ENCODE measurements at places on chromosomes 3 and 15. TPM values are rescaled to one million over a fixed set of nuclear protein-coding genes. Genes with fewer than 3 reads are reported as not detected.

- DNase-seq, result no peak
These were observed 88.8 kb upstream of the CTDSPL start for GRCh38 chr3:37772773-37773354.

DNA sequence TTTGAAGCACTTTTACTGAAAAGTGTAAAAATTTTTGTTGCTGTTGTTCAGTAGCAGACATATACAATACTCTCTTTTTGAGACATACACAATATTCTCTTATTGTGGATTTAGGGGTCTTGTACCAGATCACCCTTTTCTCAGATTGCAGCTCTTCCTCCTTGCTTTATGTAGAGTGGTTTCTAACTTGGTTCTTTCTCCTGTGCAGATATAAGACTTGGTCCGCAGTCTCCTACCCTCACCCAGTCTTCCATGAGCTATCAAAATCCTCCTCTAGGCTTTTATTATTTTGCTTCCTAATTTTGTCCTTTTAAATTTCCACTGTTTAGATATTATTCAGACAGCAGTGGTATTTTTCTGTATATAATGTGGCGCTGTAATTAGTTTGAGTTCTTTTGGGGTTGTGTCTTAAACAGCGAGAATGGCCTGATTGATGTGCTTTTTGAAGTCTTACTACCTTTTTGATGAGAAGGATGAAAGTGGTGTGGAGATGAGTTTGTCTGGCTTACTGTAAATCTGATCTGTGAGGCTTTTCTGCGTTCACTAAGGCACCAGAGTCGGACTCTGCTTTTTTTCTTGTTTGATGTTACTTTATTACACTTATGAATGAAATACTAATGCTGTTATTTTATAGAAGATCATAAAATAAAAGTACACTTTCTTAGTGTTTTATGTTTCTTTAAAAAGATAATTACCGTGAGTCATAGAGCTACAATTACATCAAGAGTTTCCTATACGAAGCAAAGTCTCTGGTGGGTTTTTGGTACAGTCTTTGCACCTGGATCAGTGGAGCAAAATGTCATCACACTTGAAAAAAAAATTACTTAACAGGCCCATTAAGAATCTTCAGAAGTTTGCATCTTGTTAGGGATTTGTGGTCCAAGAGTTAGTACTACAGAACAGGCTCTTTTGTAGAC is 27.8 kb downstream of the FNDC3B start:
- no peak for DNase-seq

GRCh38 chr3:103025880-103026279 is 591.1 kb downstream of the ZPLD1 start:
- DNase-seq, result no peak

- no peak for DNase-seq
These were observed 313.4 kb upstream of the STT3B start for GRCh38 chr3:31219131-31219843.

DNA sequence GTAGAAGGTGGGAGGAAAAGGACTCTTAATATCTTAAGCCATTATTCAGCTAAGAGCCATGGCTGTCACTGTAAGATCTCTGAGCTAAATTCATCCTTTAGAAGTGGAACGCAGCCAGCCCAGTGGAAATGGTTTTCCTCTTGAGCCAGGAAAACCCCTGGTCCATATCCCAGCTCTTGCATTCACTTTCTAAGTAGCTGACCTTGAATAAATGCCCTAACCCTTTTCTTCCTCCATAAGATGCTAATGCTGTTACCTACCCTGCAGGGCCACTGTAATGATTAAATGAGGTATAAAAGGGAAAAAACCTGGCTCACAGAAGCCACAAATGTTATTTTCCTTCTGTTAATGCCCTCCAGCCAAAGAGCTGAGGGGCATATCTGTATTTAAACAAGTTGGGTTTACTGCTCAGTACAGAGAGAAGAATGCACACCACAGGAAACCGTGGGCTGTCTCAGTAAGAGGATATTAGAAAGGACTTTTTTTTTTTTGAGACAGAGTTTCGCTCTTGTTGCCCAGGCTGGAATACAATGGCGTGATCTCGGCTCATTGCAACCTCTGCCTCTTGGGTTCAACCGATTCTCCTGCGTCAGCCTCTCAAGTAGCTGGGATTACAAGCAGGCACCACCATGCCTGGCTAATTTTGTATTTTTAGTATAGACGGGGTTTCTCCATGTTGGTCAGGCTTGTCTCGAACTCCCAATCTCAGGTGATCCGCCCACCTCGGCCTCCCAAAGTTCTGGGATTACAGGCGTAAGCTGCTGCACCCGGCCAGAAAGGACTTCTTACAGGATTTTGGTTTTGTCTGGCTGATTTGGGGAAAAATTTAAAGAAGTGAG is 6.8 kb downstream of the UBL7 start:
- no peak for DNase-seq

DNA sequence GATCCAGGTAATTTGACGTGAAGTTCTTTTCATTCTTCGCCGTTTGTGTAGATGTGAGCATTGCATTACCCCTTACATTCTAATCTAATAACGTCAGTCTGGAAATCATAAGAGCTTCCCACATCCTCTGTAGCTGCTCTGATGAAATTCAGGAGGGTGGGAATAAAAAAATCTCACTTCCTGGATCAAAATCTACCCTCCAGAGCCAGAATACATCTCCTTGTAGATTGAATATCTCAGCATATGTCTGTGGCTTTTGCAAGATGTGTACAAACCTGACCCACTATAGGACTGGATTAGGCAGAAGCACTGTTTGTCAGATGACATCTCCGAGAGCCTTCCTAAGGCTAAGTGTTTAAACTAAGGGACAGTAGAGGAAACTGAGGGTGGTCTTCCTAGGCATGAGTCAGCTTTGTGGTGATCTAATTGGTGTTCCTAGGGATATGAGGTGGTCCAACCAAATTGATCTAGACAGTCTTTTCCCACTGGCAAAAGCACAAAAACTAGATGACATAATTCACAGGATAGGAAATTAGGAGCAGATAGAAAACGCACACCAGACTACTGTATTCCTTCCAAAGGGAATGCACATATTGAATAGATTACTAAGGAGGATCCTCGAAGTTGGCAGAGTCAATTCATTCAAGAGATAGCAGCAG is 216.3 kb upstream of the LRTM1 start:
- DNase-seq, result no peak

DNA sequence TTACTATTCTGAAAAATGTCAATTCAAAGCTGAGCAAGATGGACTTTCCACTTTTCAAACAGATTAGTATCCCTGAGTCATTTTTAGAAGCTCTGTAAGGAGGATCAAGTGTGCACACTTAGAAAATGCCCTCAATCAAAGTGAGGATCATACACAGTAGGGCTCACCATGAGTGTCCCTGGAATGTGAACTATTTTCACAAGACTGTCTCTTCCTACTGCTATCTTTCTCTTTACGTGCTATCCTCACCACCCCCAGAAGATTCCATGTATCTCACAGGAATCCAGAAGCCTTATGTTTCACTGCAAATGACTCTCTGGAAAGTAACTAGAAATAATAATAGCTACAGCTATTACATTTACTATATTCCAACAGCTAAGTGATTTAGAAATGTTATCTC is 349.9 kb upstream of the TGFBR2 start:
- DNase-seq, result no peak

- no peak for DNase-seq
These were observed 13.1 kb downstream of the ANO10 start for GRCh38 chr3:43608751-43609150.

DNA sequence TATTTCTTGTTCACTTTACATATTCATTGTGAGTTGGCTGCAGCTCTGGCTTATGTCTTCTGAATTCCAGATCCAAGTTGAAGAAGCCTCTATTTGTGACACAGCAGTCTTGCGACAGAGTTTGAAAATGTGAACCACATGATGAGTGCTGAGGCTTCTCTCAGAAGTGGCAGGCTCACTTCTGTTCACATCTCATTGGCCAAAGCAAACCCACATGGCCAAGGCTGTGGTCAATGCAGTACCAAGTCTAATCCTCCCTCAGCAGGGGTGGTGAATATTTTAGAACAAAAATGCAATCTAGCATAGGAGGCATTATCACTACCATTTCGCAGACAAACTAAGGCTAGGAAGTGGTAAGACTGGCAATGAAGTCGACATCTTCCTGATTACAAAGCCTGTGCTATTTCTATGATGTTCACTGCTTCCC is 45.2 kb downstream of the CDCP1 start:
- no peak for DNase-seq

DNA sequence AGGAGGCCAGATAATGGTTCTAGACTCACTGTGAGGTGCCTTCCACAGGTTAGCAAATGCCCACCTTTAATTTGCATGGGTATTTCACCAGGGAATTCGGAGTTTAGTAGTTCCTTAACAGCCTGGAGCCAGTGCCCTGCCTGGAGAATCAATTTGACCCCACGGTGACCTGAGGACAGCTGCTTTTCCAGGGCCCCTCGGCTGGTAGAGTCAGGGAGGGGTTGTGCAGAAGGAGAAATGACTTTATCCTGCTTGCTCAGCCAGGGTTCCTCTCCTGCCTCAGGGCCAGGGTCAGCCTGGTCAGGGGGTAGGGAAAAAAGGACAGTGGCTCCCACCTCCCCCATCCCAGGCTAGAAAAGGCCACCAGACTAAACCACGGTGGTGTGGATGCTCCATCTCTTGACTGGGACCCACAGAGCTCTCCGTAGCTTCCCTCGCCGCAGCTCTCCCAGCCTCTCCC is 12.0 kb downstream of the DLL4 start:
- no peak for DNase-seq

Gene MYO5C
- 19.3 TPM for polyA plus RNA-seq

Gene GLDN
- 0.52 TPM for polyA plus RNA-seq

Gene PLSCR4
- 15.7 TPM for polyA plus RNA-seq

Gene PLCB2
- polyA plus RNA-seq, result 15.1 TPM

Gene AADACL2
- polyA plus RNA-seq, result not detected

Data from left renal pelvis (tissue), 4 donors.